COLO829 (cell line): ENCODE measurements at places on chromosomes 7 and 10.

- no peak for DNase-seq
Measured at GRCh38 chr10:1561731-1562337, 175.5 kb downstream of the ADARB2 start.

- no peak for DNase-seq
Measured at GRCh38 chr10:112913661-112914287, 36.3 kb upstream of the TCF7L2 start.

GRCh38 chr7:138226745-138227279, 150.6 kb downstream of the AKR1D1 start:
- no peak for DNase-seq

GRCh38 chr7:25118048-25118753, 6.9 kb downstream of the CYCS start:
- no peak for DNase-seq

- DNase-seq: no peak
Measured at GRCh38 chr7:128271471-128271941, 30.4 kb downstream of the LEP start.
